BJ (cell line): ENCODE measurements at places on chromosomes 4 and X. TPM values are rescaled to one million over a fixed set of nuclear protein-coding genes. Genes with fewer than 3 reads are reported as not detected.

The C4orf17 gene
- not detected in 2 replicates for polyA plus RNA-seq

The BST1 gene
- polyA plus RNA-seq, result 38.5 and 39.1 TPM in 2 replicates

The ZNF711 gene
- polyA plus RNA-seq, result 0.21 and 0.34 TPM in 2 replicates

The DGAT2L6 gene
- not detected in 2 replicates for polyA plus RNA-seq

The RIBC1 gene
- 0.09 TPM in 1 of 2 replicates, not detected in the other for polyA plus RNA-seq

The TRIM60 gene
- polyA plus RNA-seq, result not detected in 2 replicates

The KIAA1210 gene
- polyA plus RNA-seq, result not detected in 2 replicates

DNA sequence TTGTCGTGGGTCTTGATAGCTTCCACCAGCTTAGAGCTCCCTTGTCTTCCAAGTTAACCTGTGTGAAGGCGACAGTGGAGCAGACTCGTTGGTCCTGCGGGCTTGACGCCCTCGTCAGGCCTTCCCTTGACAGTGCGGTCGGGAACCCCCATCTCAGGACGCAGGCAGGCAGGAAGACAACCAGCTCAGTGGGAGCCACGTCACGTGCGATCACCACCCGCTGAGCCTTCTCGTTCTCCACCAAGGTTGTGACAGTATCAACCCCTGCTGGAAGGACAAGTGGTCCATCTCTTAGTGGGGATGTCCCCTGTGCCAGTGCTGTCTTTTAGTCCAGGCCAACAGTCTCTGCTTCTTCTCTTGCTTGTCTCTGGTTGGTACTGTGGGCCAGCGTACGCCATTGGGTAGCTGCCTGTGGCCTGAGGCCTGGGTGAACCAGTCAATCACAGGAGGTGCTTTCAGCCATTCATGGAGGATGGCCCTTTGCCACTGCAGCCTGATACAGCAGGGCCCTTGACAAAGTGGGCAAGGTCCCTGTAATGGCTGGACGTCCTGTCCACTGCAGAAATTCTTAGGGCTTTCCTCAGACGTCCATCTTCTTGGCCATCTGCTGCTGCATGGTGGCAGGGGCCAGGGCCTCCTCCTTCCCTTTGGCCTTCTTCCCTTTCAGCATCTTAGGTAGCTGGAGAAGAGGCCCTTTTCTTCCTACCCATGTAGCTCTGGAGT lies 31.4 kb downstream of the RGS12 start:
- DNase-seq, result no peak

- no peak for DNase-seq
These were observed 14.1 kb downstream of the GABRA4 start for GRCh38 chr4:46979283-46979682.

GRCh38 chrX:23803931-23804381 lies 21.0 kb downstream of the SAT1 start:
- no peak for DNase-seq

- DNase-seq, result no peak
These were observed 141.5 kb downstream of the TENM3 start for GRCh38 chr4:182384631-182385091.

DNA sequence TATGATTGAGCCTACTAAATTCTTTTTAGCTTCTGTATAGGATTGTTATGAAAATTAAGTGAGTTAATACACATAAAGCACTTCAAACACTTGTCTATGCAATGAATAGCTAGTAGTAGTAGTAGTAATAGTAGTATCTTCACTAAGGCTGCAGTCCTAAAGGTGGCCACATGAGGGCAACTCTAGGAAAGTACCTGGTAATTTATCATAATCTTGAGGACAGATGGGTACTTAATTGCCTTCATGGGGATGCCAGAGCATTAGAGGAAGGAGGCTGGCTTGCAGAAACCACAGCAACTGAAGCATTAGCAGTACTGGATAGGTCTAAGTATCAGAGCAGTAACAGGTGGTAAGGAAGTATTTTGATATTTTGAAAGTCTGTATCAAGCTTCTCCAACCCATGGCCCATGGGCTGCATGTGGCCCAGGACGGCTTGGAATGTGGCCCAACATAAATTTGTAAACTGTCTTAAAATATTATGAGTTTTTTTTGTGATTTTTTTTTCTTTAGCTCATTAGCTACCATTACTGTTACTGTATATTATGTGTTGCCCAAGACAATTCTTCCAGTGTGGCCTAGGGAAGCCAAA lies 17.3 kb downstream of the NIPAL1 start:
- DNase-seq, result no peak

GRCh38 chrX:16658284-16658683 lies 8.3 kb downstream of the S100G start:
- DNase-seq, result no peak

DNA sequence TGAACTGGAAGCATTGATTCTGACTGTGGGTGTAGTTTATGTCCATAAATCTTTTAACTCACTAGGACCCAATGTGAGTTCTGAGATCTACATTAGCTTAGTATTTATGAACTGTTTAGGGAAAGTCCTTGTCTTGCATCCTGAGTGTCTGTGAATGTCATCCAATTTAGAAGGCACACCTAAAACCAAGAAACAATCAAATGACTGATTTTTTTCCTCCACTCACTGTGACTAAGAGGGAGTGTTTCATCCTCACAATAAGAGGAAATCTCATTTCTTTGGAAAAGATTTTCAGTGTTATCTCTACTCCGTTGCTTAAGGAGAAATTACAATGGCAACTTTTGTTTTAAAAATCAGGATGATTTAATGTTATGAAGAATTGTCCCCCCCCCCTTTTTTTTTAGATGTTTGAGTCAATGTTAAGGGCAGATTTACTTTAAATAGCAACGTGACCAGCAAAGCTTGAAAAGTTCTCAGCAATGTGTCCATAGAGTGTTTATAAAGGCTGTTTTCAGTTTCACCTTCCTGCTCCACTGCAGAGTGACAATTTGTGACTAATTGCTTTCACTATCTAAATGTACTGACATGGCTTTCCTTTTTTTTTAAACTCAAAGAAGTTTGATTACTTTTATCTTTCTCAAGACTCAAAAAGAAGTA lies 173.0 kb downstream of the SPCS3 start:
- no peak for DNase-seq

- no peak for DNase-seq
These were observed 72.6 kb downstream of the GPR82 start for GRCh38 chrX:41796577-41796976.

DNA sequence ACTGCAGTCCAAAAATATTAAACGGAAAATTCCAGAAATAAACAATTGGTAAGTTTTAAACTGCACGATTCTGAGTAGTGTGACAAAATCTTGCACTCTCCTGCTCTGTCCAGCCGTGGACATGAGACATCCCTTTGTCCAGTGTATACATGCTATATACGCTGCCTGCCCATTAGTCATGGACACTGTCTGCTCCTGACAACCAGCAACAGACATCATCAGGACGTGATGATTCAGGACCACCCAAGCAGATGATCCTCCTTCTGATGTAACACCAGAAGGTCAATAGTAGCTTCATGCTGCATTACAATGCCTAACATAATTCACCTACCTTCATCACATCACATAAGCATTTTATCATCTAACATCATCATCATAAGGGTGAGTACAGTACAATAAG lies 36.3 kb downstream of the ATRX start:
- DNase-seq, result no peak

- no peak for DNase-seq
These were observed 103.6 kb upstream of the BCOR start for GRCh38 chrX:40201329-40201885.

DNA sequence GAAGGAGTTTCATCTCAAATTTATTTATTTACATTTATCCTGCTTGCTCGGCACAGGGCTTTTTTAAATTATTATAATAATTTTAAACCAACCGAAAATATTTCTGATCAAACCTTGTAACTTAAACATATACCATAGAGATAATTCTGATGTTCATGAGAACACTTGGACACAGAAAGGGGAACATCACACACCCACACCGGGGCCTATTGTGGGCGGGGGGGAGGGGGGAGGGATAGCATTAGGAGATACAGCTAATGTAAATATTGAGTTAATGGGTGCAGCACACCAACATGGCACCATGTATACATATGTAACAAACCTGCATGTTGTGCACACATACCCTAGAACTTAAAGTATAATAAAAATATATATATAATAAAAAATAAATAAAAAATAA lies 2.9 kb downstream of the ANXA5 start:
- DNase-seq, result no peak

- DNase-seq, result no peak
These were observed 50.1 kb upstream of the SYTL5 start for GRCh38 chrX:37956223-37956622.

- DNase-seq, result no peak
These were observed 644.1 kb downstream of the MID1IP1 start for GRCh38 chrX:39445336-39445735.

- no peak for DNase-seq
These were observed 11.5 kb upstream of the CAMK2D start for GRCh38 chr4:113773014-113773413.

DNA sequence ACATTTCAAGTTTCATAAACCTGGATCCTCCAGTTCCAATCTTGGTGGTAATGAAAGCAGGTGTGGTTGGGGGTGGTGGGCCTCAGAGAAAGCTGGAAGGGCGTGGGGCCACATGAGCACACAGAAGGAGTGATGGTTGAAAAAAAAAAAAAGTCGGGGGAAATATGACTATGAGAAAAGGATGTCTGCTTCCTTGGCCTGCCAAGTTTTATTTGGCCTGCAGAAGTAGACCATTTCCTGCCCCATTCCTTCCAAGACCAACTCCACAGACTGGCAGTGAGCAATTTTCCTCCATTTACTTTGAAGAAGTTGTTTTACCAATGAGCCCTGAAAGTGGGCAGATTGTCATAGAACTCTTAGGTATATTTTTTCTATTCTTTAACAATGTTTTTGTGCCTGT lies 43.3 kb downstream of the LNX1 start:
- no peak for DNase-seq

DNA sequence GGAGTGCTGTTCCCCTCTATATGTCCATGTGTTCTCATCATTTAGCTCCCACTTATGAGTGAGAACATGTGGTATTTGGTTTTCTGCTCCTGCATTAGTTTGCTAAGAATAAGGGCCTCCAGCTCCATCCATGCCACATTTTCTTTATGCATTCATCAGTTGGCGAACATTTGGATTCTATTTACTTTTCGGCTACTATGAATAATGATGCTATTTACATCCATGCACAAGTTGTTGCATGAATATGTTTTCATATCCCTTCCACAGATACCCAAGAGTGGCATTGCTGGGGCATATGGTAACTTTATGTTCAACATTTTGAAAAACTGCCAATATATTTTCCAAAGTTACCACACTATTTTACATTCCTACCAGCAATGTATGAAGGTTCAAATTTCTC lies 13.8 kb upstream of the DDX53 start:
- no peak for DNase-seq

DNA sequence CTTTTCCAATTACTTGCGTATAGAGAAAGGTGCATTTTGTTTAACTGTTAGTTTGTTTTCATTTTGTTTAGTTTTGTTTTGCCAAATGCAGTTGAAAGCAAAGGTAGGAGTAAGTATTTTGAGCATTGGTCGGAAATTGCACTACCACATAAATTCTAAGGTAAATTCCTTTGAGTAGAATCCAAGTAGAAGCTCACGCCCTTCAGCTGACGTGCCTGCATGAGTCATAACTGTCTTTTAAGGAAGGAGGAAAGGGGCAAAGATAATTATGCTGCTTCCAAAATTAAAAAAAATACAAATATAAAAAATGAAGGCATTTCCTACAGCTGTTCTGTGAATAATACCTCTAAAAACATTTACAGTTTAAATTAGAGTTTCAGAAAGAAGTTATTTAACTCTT lies 110.2 kb upstream of the MYOZ2 start:
- DNase-seq, result no peak

- no peak for DNase-seq
These were observed 42.5 kb upstream of the MAP3K15 start for GRCh38 chrX:19557822-19558221.

DNA sequence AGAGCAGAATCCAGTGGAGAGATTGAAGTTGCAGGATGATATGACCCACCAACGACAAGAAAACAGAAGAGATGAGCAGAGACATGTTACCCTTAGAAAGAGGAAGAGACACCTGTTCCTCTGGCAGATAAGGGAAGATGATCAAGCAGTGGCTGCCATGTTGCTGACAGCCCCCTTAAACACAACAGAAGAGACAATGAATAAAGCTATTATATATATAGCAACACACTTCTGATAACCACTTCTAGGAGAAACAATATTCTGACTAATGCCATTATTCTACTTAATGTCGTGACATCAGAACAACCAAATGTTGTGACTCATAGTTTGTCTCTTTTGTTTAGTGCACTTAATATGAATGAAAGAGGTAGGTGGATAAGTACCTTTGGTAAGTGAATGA lies 44.9 kb downstream of the SH3RF1 start:
- no peak for DNase-seq

DNA sequence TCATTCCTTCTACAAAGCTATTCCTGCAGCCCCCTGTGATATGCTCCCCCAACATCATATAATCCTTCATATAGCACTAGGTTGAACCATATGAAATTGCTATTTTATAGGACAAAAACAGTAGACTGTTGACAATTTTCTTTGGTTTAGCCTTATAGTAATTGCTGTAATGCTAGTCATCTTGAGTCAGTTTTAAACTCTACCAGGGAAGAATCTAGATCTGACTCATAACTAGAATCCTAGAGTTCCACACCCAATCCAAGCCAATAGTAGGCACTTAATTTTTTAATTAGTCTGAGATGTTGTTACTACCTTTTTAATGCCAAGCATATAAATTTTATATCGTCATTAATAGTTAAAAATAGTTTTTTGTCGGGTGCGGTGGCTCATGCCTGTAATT lies 136.8 kb downstream of the CHRNA9 start:
- no peak for DNase-seq

- no peak for DNase-seq
These were observed 141.3 kb upstream of the VCX3B start for GRCh38 chrX:8323356-8323755.

DNA sequence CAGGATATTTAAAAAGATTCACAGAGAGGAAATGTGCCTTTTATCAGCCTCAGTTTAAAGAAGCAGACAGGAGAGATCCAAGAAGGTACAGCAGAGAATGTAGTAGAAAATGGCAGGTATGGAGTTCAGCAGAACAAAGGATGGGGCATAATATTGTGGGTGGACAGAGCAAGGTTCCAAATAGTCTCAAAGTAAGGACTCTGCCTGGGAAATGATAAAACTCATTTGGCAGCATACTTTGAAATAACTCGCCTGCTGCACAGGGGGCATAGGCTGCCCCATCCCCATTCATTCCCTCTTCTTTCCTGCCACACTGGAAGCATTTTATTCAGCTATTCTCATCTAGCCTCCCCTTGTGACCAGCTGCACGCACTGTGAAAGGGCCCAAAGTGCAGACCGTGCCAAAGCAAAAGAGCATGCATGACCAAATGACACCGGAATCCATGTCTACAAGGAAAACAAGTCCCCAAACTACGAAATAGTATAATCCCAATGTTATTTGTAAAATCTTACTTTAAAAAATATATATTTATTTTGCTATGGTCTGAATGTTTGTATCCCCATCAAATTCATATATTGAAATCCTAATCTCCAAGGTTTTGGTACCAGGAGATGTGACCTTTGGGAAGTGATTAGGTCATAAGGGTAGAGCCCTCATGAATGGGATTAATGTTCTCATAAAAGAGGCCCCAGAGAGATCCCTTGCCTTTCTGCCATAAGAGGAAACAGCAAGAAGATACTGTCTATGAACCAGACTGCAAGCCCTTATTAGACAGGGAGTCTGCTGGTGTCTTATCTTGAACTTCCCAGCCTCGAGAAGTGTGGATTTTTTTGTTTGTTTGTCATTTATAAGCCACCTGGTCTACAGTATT lies 77.4 kb upstream of the PRSS48 start:
- no peak for DNase-seq

- no peak for DNase-seq
These were observed 196.2 kb downstream of the SNCA start for GRCh38 chr4:89640620-89641366.
